Astrocyte of the spinal cord (primary cell): ENCODE measurements at places on chromosomes 1 and 21.

- peak; percentile 49 for DNase-seq
Observed at GRCh38 chr1:33719771-33720670, 143.9 kb upstream of the HMGB4 start.

DNA sequence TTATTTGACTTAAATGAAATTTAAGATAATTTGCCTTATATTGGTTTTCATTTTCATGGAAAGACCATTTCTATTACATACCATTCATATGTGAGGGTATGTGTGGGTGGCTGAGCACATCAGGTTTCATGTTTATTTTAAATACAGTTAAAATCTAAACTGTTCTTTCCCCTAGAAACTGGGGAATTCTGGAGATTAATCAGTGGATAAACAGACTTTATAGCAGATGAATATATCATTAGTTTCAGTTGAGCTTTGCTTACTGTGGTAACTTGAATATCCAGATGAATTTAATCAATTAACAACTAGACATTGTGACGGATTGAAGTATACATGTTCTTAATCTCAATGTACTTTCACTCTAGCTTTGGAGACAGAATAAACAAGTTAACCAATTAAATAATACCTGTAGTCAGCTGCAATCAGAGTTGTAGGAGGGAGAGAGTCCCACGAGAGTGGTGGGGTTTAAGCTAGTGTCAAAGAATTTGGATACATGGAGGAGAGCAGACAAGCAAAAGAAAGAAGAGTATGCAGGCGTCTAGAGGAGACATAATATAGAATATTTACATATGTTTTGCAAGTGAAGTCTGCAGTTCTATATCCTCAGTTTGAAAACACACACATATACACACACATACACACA, 97.6 kb downstream of the PDE4B start:
- no peak for DNase-seq

DNA sequence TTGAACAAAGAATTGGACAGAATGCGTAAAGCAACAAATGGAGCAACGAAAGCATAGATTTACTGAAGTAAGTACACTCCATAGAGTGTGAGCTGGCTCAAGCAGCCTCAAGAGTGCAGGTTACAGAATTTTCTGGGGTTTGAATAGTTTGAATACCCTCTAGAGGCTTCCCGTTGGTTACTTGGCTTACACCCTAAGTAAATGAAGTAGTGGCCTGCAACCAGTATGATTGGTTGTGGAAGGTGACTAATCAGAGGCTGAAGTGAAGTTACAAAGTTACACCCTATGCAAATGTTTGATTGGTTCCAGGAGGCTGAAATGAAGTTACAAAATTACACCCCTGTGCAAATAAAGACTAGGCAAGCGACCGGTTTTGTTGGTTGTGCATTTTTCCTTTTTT, 10.9 kb downstream of the TCEANC2 start:
- no peak for DNase-seq

DNA sequence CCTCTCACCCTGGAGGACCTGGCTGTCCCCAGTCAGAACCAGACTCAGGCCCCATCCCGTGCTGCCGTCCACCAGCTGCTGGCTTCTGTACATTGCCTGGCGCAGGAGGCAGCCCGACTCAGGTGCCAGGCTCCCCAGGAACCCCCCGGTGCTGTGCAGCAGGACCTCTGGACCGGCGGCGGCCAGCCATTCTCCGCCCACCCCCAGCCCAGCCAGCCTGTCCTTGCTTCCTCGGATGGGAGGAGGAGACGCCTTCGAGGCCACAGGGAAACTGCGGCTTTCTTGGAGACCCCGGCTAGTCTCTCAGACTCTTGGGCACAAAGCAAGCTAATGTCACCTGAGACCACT, 4.4 kb downstream of the C1orf167 start:
- DNase-seq, result no peak

- no peak for DNase-seq
Observed at GRCh38 chr1:58833166-58833565, 49.3 kb upstream of the JUN start.

- DNase-seq, result peak; percentile 77
Observed at GRCh38 chr1:96472471-96472870, 249.1 kb upstream of the PTBP2 start.

- DNase-seq, result peak; percentile 30
Observed at GRCh38 chr1:70528590-70529333, 117.7 kb downstream of the CTH start.

GRCh38 chr1:174964261-174964971, 35.3 kb upstream of the CACYBP start:
- DNase-seq, result no peak

DNA sequence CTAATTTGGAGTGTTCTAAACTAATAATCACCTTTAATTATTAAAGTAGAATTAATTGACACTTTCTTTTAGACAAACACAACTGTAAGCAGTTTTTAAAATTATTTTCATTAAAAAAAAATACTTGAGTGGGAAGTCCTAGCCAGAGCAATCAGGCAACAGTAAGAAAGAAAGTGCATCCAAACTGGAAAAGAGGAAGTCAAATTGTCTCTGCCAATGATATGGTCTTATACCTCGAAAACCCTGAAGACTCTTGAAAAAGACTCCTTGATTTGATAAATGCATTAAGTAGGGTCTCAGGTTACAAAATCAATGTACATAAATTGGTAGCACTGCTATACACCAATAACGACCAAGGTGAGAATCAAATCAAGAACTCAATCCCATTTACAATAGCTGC, 83.0 kb upstream of the GADD45A start:
- no peak for DNase-seq

DNA sequence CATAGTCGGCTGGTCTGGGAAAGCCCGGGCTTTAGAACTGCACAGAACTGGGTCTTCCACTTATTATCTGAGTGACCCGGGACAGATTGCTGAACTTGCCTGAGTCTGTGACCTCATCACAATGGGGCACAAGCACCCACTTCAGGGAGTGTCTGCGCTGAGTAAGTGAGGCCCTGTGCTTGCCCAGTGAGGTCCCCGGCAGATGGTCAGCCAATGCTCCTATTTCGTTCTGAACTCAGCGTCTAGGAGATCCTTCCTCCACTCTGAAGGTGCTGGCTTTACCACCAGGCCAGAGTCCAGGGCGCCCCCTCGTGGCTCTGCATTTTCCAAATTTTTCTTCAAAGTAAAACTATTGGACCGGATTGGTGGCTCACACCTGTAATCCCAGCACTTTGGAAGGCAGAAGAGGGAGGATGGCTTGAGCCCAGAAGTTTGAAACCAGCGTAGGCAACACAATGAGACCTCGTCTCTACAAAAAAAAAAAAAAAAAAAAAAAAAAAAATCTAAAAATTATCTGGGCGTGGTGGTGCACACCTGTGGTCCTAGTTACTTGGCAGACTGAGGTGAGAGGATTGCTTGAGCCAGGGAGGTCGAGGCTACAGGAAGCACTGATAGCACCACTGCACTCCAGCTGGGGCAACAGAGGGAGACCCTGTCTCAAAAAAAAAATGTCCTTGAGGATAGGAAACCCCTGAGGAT, 61.7 kb downstream of the FCRL5 start:
- DNase-seq, result peak; percentile 62

- DNase-seq, result no peak
Observed at GRCh38 chr1:58950897-58951296, 167.1 kb upstream of the JUN start.

- no peak for DNase-seq
Observed at GRCh38 chr1:200934676-200935245, 40.1 kb downstream of the INAVA start.

- no peak for DNase-seq
Observed at GRCh38 chr1:178627037-178627436, 98.0 kb upstream of the RALGPS2 start.

- no peak for DNase-seq
Observed at GRCh38 chr1:5348732-5349465, 643.3 kb downstream of the NPHP4 start.

GRCh38 chr21:15408089-15408488, 321.7 kb upstream of the USP25 start:
- no peak for DNase-seq

GRCh38 chr1:156160743-156161171, 7.4 kb downstream of the SEMA4A start:
- DNase-seq, result peak; percentile 74
